ENCODE measurements at places on chromosomes 1 and 21.
A peak's percentile ranks its signal among the peaks of the same experiment; 100 is the strongest.

DNA sequence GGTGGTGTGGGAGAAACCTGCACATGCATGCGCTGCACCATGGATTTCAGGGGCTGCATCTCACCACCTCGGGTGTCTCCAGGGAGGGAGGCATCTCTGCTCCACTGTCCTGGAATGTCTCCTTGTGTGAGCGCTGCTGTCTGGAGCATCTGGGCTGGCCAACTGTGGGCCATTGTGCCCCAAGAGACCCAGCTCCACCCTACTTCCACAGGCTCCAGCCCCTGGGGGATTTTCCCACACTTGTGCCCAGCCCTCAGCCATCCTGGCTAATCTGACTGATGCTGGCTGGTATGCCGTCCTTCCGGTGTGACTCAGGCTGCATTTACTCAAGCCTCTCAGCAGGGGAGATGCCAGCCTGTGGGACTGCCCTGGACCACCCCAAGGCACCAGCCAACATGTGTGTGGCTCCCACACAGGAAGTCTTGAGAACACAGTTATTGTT lies 62.0 kb downstream of the TRIM11 start:
- peak; percentile 40 for DNase-seq

DNA sequence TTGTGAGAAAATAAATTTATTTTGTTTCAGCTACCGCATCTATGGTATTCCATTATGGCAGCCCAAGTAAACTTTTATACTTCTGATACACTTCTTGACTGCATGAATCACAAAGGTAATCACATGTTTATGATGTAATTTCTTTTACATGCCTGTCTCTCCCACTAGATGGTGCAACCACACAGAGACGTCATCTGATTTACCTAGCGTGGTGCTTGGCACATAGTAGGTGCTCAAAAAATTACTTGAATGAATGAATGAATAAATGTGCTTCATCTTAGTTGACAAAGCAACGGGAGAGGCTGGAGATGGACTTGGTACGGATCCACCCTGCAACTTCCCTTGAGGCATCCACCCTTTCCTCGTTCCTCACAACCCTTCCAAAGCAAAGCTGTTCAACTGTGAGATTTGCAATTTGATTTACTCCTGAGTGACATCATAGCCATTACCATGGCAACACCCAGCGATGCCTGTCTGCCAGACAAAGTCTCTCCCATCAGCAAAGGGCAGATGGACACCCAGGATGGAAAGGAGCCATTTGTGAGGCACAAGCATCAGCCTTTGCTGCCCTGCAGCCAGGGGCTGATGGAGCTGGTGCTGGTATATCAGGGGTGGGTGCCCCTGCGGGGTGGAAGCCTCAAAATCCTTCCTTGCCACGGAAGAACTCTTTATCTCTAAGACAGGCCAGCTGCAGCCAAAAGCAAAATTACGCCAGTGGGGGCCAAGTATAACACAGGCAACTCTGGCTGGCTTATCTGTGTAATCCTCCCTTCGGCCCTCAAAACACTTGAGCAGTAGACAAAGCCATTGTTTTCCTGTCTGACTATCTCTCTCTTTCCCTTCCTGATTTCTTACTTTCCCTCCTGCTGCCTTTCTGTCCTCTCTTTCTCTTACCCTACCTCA lies 18.9 kb upstream of the VWA5B1 start:
- no peak for DNase-seq

DNA sequence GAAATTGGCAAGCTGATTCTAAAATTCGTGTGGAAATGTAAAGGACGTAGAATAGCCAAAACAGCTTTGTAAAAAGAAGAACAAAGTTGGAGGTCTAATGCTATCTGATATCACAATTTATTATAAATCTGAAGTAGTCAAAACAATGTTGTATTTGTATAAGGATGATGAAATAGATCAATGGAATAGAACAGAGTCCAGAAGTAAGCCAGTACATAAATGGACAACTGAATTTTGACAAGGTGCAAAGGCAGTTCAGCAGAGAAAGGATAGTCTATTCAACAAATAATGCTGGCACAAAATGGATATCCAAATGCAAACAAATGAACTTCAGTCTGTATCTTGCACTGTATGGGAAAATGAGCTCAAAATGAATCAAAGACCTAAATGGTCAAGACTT lies 20.2 kb downstream of the RALGPS2 start:
- no peak for DNase-seq

GRCh38 chr1:70617728-70618127 lies 206.7 kb downstream of the CTH start:
- no peak for DNase-seq

DNA sequence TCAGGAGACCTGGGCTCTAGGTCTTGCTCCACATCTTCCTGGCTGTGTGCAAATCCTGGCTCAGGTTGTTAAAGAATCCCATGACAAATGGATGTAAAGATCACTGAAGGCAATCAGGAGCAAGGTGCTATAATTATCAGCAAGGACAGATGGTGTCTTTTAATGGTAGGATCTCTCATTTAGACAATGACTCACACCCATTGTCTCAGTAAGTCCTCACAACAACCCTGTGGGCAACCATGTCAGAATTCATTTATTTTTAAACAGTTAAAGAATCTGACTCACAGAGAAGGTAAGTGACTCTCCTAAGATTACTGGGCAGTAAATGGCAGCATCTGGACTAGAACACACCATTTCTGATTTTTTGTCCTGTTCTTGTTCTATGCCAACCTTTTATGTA lies 32.8 kb downstream of the RNASEL start:
- no peak for DNase-seq

DNA sequence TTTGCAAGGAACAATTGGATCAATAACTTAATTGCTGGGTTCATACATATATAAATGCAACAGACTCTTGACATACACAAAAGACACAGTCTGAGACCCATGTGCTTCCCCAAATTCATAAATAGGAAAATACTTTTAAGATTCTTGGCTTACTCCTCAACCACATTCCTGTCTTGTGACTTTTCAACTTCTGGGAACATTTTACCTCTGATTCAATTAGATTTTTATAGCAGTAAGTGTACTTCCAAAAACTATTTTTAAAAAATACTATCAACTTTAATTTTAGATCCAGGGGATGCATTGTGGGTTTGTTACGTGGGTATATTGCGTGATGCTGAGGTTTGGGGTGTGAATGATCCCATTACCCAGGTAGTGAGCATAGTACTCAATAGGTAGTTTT lies 406.7 kb downstream of the RPS6KC1 start:
- DNase-seq = no peak

DNA sequence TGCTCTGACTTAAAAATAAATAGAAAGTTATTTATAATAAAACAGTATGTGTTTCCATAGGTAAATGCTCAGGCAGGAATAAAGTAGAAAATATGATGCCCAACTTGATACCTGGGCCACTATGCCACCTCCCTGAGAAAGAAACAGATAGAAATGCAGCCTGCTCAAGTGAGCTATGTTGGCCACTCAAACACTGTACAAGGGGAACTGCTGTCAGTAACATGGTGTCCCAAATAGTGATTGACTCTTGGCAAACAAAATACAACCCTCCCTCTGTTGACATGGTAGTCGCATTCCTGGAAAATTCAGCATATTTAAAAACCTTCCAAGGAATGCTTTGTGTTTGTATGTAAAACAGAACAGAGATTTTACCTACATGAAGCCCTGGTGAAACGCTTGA lies 66.9 kb upstream of the KCNE2 start:
- no peak for DNase-seq

DNA sequence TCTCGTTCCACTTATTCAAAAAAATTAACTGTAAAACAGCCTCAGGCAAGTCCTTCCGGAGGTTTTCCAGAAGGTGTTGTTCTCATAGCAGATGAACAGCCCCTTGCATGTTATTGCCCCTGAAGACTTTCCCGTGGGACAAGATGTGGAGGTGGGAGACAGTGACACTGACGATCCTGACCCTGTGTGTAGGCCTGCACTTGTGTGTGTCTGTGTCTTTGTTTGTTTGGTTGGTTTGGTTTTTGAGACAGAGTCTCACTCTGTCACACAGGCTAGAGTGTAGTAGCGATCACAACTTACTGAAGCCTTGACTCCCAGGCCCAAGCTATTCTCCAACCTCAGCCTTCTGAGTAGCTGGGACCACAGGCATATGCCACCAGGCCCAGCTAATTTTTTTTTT lies 12.6 kb downstream of the ETV3L start:
- no peak for DNase-seq

GRCh38 chr1:230175163-230175747 lies 108.2 kb downstream of the GALNT2 start:
- DNase-seq = no peak

DNA sequence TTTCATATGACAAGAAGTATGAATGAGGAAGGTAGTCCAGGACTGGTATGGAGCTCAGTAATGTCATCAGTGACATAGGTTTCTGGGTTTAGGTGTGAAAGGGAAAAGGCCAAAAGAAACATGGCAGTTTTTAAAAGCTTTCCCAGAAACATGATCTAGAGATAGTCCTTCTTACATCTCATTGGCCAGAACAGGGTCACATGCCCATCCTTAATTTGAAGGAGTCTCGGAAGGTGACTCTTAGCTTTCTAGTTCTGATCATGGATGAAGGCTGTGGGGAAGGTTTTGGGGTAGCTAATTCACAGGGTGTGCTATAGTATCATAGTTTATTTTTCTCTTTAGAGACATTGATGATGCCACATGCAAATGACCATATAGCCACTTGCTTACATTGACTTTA lies 55.3 kb downstream of the RPS6KC1 start:
- DNase-seq = no peak

DNA sequence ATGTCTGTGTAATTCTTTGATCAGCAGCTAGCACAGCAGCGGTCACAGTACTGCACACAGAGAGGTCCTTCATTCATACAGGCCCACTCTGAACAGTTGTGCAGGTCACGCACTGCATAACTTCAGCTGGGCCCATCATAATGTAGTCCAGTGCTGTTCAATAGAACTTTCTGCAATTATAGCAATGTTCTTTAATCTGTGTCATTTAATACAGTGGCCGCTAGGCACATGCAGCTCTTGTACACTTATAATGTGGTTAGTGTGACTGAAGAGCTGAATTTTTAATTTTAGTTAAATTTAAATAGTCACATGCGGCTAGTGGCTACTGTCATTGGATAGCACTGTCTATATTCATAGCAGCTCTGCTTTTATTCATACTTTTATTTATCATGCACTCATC lies 48.7 kb upstream of the NFASC start:
- DNase-seq = no peak

DNA sequence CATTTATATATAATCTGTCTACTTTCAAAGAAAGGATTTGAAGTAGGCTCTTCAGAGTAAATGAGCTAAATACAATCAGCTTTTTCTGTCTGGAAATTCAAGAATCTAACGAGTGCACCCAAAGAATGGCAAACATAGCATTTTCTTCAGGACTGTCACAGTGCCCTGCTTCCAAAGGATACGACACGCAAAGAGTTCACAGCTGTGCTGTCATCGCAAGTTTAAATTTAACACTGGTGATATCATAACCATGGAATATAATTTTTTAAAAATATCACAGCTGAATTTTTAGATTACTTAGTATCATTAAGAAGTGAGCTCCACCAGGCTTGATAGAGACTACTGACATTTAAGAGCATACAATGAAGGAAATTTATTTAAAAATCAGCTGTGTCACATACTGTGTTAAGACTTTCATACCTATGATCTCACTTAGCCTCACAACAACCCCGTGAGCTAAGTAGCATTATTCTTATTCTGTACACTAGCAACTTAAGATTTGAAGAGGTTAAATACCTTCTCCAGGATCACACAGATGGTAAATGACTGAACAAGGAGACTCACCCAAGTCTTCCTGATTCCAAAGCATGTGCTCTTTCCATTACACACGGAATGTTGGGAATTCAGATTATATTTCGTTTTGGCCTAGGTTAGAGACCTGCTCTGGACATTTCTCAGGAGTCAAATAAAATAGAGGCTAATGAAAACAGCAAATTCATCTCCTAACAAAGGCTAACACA lies 46.2 kb upstream of the PRRX1 start:
- no peak for DNase-seq

DNA sequence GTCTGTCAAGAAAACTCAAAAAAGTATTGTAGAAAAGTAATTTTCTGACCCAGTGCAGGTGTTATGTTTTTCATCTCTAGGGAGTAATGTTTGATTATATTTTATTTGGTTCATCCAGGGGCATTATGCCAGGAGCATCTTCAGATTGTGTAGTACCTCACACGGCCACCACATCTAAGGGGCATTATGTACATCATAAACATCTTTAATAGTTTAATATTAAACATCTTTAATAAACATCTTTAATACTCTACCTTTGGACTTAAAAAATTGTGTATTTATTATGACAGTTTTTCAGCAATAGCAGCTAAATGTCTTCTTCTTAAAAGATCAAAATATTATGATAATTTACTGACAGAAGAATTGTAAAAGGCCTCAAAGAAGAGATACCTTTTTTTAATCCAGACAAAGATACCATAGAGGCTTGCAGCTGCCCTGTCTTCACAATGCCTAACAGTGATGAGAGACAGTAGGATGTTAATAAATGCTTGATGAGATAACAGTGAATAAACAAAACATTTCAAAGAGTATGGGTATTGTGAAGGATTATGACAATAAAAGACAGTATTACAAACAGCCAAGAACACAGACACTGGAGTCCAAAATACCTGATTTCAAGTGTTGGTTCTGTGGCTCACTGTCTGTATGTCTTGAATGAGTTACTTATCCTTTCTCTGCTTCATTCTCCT lies 240.9 kb upstream of the ADGRL2 start:
- DNase-seq = no peak

GRCh38 chr1:56304975-56305374 lies 274.4 kb downstream of the PLPP3 start:
- DNase-seq = no peak

- peak; percentile 57 for DNase-seq
Measured at GRCh38 chr1:77825131-77825709, 45.8 kb downstream of the MIGA1 start.

GRCh38 chr1:230781131-230781530 lies 33.9 kb downstream of the CAPN9 start:
- no peak for DNase-seq

DNA sequence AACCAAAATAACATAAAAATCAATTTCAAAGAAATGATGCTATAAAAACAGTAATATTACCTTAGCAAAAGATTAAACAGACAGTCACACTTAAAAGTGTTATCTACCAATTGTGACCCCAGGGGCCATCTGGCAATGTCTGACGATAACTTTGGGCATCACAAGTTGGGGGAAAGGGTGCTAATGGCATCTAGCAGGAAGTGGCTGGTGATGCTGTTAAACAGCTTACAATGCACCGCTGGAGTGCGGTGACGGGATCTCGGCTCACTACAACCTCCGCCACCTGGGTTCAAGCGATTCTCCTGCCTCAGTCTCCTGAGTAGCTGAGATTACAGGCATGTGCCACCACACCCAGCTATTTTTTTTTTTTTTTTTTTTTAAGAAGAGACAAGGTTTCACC lies 27.6 kb downstream of the NUP133 start:
- no peak for DNase-seq

DNA sequence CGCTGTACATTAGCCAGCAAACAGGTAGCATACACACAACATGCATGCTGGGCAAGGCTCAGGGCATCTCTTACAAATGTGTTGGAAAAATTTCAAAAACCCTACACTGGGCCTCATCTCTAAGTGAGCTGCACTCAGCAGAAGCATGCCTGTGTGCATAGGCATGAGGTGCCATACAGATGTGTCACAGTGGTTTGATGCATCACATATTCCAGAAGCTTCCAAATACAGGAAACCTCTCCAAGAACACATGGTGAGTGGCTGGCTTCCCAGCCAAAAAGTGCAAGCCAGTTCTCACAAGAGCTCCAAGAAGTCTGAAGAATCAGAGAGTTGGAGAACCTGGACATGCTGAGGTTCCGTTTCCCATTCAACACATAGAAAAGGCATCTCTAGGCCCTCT lies 58.3 kb downstream of the CD46 start:
- DNase-seq = no peak

Data from PC-9 (cell line).